NCI-H69 (cell line): ENCODE measurements at places on chromosomes 12 and 14.

DNA sequence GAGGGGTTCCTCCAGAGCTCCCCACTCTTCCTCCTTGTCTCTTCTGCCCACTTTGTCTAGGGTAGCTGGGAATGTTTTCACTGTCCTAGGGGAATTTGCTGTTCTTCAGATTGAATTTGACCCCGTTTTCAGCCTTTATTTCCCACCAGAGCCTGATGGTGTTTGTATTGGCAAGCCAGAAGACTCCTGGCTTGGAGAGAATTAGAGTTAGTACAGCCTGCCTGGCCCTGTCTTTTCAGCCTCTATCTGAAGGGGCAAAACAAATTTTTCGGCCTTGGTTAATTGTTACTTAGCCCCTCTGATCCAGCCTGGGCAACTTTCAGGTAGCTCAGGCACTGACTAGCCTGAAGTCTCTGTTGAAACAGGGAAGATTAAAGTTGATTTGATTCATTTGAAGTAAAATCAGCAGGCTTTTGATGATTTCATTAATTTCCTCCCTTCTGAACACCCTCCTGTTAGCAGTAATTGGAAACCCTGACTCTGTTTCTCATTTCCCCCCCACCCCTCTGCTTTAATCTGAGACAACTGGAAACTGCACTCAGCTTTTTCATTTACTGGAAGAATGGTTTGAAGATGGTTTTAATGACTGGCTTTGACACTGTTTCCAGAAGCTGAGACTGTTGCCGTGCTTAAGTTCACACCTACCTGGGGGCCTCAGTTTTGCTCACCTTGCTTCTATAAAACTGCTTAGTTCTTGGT, 63.3 kb downstream of the SUSD6 start:
- DNase-seq = no peak

DNA sequence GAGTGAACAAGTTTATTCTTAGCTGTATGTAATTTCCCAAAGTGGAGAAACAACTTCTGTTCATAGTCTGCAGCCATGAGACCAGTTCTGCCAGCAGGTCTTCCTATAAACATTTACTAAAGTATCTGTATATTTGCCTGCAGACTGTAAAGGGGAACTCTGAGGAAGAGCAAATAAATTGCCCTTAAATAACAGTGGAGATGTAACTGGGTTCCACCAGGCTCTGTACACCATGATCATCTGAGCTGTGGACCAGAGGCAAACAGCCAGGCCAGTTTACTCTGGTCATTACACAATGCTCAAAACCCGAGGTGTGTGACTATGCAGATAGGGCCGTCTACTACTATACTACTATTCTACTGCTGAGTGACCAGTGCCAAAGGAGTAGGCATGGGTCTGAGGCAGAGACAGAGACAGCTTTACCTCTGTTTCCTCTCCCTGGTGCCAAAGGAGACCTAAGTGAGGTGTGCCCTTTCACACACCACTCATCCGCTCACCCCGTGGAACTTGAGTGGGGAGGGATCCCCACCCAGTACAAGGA, 21.1 kb upstream of the CERS5 start:
- no peak for DNase-seq

DNA sequence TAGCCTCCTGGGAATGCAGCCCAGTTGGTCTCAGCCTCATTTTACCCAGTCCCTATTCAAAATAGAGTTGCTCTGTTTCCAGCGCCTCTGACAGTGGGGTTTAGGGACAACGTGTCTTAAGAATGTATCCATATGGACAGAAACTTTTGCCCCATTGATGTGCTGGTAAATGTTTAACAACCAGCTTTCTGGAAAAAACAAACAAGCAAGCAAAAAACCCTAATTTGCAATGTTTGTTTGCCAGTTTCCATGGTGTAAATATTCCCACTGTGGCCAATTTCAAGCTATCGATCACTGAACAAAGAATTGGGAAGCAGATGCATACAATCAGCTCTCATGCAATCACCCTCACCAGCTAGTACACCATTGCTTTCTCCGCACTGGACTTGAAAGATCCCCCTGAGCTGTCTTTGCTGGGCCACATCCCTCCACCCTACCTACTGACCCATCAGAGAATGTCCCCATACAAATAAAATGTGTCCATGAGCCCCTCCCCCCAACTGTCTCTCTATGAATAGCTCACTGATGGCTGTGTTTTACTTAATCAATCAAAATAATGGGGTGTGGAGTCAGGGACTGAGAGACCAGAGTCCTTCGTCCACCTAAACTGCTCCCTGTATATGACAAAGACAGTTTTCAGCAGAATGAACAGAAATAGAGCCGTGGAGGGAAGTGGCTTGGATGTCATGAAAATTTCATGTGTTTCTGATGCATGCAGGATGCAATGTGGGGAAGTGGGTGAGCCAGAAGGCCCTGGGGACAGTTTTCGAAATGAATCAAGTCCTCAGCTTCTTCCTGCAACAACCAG, 40.8 kb downstream of the CCDC60 start:
- no peak for DNase-seq

DNA sequence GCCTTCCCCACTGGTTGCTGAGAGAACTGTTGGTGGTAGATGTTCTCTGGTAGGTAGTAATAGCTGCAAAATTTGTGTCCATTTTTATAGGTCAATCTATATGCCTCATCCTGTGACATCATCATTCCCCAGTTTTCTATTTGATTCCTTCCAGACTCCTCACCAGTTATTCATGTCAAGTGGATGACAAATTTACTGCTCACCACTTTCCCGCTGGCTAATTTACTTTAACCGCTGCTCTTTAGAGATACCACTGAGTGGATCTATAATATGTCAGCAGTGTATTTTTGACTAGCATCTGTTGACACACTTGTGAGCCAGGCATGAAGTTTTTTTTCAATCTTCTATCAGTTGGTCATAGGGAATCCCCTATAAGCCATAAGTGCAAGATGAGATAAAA, 24.6 kb downstream of the GPR65 start:
- no peak for DNase-seq

DNA sequence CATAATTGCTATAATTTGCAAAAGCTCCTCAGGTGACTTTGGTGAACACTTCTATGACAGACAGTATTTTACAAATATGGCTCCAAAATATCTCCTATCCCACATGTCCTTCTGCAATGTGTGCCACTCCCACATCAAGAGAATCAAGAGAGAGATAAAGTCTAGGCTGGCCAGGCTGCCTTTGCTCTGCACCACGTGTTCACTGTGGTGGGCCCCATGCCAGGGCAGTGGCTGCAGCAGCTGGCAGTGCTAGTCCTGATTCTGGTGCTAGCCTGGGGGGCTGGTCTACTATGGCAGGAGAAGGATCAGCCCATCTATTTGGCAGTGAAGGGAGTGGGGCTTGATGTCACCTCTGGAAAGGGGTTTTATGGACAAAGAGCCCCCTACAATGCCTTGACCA, 86.3 kb downstream of the DRAM1 start:
- DNase-seq = no peak

DNA sequence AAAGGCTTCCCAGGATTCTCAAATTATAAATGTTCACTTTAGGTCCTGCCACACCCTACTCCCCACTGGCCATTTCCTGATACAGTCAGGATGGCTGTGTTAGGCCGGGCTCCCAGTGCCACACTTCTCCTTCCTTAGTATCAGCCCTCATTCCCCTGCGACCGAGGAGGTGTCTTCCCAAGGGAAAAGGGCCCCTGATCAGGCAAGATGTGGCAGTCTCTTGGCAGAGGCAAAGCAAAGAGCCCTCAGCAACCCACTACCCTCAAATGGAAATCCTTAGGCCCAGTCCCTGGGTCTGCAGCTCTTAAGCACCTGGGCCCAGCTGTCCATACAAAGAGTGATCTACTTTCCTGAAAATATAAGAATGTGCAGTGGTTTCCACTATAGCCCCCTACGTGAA, 96.5 kb upstream of the VASH1 start:
- no peak for DNase-seq

DNA sequence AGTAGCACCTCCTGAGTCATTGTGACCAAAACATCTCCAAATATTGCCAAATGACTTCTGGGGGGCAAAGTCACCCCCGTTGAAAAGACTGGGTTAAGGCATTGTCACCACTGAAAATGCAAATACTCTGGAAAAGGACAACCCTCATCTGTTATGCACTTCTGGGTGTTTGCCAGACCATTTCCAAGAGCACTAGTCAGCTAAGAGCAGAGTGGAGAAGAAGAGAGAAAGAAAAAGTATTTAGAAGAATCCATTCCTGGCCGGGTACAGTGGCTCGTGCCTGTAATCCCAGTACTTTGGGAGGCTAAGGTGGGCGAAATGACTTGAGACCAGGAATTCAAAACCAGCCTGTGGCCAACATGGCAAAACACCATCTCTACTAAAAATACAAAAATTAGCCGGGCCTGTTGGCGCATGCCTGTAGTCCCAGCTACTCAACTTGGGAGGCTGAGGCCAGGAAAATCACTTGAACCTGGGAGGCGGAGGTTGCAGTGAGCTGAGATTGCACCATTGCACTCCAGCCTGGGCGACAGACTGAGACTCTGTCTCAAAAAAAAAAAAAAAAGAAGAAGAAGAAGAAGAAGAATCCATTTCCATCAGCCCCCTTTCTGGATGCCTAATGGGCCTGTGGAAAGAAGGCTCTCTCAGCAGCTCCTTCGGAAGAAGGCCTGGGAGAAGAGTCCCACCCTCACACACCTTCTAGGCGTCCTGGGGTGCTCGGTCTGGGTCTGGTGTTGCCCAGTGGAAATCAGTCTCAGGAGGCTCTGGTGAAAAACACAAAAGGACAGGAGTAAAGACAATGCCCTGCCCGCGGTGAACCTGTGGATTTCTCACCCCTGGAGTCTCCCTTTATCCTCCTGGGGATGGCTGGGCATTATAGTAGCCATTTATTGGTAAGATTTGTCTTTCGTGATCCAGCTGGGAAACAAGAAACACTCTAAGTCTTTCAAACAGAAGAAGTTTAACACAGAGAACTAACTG, 3.5 kb upstream of the LTBR start:
- DNase-seq = no peak

DNA sequence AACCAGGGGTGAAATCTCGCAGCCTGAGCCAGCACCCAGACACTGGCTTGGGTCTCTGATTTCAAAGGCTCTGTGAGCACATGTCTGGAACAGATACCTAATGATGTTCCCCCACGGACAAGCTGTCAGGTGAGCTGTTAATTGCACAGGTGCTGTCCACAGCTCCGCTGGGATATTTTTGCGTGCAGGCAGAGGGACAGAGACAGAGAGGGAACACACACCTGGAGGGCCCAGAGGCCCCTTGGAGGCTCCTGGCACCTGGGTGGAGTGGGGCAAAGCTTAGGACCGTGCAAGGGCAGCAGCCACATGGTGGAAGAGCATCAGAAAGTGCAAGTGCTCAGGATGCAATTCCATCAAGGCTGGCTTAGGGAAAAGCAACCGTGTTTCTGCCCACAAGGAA, 57.3 kb downstream of the ARL6IP4 start:
- DNase-seq = peak; percentile 77

GRCh38 chr14:82328442-82328841, 794.8 kb upstream of the SEL1L start:
- DNase-seq = peak; percentile 89

GRCh38 chr12:109459247-109459646, 17.9 kb downstream of the KCTD10 start:
- no peak for DNase-seq

DNA sequence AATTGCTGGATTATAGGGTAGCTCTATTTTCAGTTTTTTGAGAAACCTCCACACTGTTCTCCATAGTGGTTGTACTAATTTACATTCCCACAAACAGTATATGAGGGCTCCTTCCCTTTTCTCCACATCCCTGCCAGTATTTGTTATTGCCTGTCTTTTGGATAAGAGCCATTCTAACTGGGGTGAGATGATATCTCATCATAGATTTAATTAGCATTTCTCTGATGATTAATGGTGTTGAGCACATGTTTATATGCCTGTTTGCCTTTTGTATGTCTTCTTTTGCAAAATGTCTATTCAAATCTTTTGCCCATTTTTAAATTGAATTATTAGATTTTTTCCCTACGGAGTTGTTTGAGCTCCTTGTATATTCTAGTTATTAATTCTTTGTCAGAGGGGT, 385.3 kb downstream of the CCER1 start:
- DNase-seq = no peak

- DNase-seq = no peak
These were observed 360.4 kb downstream of the PCNX1 start for GRCh38 chr14:71267691-71268090.

- DNase-seq = peak; percentile 14
These were observed 228.8 kb upstream of the RGS6 start for GRCh38 chr14:71703477-71703876.

DNA sequence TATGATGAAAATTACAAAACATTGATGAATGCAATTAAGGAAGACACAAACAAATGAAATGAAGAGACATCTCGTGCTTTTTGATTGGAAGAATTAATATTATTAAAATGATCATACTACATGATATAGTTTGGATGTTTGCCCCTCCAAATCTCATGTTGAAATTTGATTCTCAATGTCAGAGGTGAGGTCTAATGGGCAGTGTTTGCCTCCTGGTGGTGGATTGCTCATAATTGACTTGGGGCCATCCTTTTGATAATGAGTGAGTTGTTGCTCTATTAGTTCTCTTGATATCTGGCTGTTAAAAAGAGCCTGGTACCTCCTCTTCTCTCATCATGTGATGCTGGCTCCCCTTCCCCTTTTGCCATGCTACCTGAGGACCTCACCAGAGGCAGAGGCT, 56.7 kb downstream of the CD163L1 start:
- DNase-seq = no peak

GRCh38 chr12:70759161-70759918, 122.1 kb upstream of the PTPRB start:
- DNase-seq = no peak

DNA sequence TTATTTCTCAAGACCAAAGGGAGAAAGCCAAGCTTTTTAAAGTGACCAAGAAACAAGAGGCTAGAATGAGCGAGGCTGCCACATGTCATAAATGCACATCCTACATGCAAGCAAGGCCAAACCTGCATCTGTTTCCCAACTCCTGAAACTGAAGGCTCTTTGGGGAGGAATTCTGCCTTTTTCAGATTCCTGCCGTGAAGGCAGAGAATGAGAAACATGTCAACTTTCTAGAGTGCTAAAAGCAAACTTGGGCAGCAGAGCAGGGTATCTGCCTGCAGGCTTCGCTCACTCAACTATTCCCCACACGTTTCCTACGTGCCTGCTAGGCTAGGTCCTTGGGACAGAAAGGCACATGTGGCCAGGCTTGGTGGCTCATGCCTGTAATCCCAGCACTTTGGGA, 15.2 kb downstream of the DPF3 start:
- no peak for DNase-seq

GRCh38 chr14:95344536-95344935, 24.8 kb upstream of the CLMN start:
- DNase-seq = no peak

- no peak for DNase-seq
These were observed 52.0 kb downstream of the PEX5 start for GRCh38 chr12:7241404-7242005.

GRCh38 chr12:116294454-116295165, 17.1 kb upstream of the MED13L start:
- peak; percentile 16 for DNase-seq

GRCh38 chr12:65025136-65025535, 96.0 kb downstream of the WIF1 start:
- peak; percentile 36 for DNase-seq

- DNase-seq = peak; percentile 64
These were observed 40.3 kb downstream of the NOPCHAP1 start for GRCh38 chr12:105026411-105026810.

GRCh38 chr14:54809767-54810166, 92.9 kb downstream of the GCH1 start:
- no peak for DNase-seq

GRCh38 chr14:67432050-67432564, 20.1 kb upstream of the PLEK2 start:
- no peak for DNase-seq
